Anterior cingulate cortex (tissue), 58 donors: ENCODE measurements at places on chromosomes 2 and 18.

GRCh38 chr2:44230378-44230777 lies 44.9 kb upstream of the SLC3A1 start:
- DNase-seq: no peak

DNA sequence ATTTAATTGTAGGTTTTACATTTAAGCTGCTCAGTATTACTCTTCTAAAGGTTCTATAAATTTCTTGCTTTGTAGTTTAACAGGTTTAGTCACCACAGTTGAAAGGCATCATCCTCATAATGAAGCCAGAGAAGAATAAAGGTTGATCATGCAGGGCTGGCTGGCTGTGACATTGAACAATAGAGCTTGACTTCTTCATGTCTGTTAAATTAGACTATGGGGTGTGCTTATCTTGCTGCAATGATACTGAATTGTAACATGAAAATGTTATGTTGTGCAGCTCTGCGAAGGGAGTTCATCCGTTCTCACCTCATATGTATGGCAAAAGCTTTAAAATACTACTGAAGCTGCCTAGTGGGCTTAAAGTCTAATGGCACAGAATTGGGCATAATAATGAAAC lies 81.8 kb downstream of the CAMKMT start:
- no peak for DNase-seq

GRCh38 chr18:10010611-10011015 lies 96.8 kb downstream of the VAPA start:
- no peak for DNase-seq

GRCh38 chr2:73350035-73350691 lies 35.5 kb upstream of the ALMS1 start:
- no peak for DNase-seq

DNA sequence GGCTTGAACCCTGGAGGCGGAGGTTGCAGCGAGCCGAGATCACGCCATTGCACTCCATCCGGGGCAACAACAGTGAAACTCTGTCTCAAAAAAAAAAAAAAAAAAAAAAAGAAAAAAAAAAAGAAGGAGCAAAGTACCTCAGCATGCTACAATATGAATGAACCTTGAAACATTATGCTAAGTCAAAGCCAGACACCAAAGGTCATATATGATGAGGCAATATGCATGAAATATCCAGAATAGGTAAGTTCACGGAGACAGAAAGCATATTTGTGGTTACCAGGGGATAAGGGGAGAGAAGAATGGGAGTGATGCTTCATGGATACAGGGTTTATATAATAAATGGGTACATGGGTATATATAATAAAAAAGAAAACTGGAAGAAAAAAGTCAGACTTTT lies 93.3 kb downstream of the PRELID3A start:
- DNase-seq: no peak

DNA sequence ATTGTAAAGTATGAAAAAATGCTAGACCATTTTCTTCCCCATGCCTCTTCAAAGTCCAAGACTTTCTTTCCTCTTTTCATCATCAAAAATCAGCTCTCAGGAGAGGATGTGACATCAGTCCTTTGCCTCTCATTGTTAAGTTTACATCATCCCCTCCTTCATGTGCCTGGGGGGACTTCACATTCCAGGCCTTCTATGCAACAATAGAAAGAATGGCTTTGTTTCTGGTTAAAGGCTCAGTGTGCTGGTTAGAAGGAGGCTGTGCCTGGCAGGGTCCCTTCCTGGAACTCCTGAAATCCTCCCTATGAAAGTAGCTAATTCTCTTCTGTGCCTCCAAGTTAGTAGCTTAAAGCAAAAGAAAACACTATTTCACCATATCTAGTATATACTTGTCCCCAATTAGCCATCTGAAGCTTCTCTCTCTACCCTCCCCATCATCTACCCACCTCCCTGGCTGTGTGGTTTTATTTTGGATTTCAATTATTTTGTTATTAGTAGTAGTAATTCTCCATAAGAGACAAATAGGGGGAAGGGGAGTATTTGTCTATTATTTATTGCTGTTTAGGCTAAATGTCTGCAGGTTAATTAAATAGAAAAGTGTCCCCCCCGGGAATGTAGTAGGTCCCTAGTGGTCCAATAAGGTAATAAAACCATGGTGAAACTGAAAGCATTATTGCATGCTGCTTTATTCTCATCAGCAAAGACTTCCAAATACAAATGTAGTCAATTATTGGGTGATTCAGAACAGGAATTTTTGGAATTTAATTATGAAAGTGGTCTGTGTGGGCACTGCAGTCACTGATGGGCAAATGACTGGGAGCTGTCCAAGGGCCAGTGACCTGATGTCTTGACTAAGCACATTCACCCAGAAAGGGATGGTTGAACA lies 69.0 kb downstream of the CPO start:
- no peak for DNase-seq
